ENCODE measurements at places on chromosomes 6 and 20.

- peak; percentile 23 for DNase-seq
These were observed 44.6 kb upstream of the HDDC2 start for GRCh38 chr6:125346201-125346925.

- DNase-seq = peak; percentile 99
These were observed at the start of gene PANK2 for GRCh38 chr20:3888622-3889488. TSS of gene PANK2 (plus strand) at chr20:3889387.

- DNase-seq = no peak
These were observed 422.6 kb upstream of the FLRT3 start for GRCh38 chr20:14759979-14760378.

DNA sequence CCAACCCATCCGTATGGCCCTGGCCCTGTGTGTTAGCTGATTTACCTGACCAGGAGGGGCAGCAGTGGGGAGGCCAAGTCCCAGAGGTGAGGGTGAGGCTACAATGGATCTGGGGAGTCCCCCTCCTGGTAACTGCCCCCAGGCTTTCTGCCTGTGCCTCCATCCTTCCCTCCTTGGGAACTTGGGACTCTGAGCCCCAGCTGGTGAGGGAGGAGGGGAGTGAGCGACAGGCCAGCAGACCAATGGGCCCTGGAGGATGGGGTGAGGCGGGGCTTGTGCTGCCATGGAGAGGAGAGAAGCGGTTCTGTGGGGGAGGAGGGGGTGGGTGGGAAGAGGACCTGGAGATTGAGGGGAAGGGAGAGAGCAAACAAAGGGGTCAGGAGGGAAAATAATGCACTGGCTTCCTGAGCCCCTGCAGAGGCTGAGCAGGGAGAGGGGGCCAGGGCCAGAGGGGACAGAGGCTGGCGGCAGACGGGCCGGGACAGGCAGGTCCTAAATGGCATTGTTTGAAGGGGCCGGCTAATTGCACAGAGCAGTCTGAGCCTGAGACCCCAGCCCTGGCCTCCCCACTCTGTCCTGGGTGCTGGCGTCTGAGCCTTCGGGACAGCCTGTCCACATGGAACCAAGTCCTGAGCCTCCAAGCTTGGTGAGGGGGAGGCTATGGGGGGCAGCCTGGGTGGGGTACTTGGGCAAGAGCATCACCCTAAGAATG, 17.5 kb downstream of the DNMT3B start:
- no peak for DNase-seq

GRCh38 chr6:109015176-109015575, 79.5 kb downstream of the SESN1 start:
- no peak for DNase-seq

- DNase-seq = no peak
These were observed 1.0 kb upstream of the CUL9 start for GRCh38 chr6:43180985-43181384.

- DNase-seq = peak; percentile 33
These were observed 20.4 kb upstream of the EFHC1 start for GRCh38 chr6:52399511-52400312.

DNA sequence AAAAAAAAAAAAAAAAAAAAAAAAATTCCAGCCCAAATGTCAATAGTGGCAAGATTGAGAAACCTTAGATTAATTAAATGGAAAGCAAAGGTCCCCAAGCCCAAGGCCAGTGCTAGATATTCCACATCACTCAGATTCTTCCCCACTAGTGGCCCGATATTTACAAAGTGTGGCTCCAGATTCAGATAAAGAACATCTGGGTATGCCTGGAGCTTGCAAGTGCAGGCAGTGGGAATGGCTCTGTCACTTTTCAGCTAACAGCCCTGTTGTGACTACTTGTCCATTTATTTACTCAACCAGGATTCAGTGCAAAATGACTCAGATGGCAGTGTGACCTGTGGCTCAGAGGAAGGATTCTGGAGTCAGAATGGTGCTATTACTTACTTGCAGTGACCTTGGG, 8.2 kb upstream of the KCNB1 start:
- no peak for DNase-seq

GRCh38 chr6:36867471-36868224, 7.0 kb downstream of the PPIL1 start:
- no peak for DNase-seq

DNA sequence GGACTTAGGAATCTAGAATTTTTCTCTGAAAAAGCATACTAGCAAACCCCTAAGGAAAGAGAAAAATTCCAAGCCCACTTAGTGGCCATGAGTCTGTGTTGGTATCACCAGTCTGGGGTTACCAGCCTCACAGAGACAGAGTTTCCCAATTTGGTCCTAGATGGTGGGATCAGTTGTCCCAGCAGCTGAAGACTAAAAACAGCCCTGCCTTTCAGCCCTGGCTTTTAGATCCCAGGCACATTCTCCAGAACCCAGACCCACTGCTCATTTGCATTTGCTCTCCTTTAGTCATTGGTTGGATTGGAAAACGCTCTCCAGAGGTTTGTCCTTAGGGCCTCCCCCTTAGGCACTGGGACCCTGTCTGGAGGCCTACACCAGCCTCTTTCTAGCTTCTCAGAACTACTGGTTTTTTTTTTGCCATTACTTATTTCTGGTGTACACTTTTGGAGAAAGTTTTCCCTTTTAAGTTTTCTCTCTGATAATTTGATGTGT, 39.1 kb upstream of the FOXO3 start:
- DNase-seq = no peak

GRCh38 chr20:35453647-35454046, 1.8 kb upstream of the CEP250 start:
- no peak for DNase-seq

GRCh38 chr6:135434095-135434494, 63.4 kb downstream of the AHI1 start:
- DNase-seq = peak; percentile 13

DNA sequence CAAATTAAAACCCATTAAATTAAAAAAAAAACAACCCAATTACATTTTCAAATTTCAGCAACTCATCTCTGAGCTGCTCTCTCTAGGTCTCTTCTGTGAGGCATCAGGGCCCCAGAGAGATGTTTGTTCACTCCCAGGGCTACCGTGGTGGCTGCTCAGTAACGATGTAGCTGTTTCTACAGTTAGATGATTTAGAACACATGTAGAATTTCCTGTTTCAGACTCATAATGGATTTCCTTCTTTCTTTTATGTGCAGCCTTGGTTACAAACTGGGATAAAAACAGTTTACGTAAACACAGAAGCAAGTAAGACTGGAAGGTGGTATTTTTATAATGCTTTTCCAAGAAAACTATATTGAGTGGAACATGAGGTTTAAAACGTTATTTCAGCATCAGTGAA, 116.1 kb upstream of the CCN2 start:
- no peak for DNase-seq

GRCh38 chr20:23637282-23638221, at the start of gene CST3:
TSS of gene CST3 (minus strand) at chr20:23637955. CDS start at chr20:23637862, 93 bp downstream.
- DNase-seq = peak; percentile 90

DNA sequence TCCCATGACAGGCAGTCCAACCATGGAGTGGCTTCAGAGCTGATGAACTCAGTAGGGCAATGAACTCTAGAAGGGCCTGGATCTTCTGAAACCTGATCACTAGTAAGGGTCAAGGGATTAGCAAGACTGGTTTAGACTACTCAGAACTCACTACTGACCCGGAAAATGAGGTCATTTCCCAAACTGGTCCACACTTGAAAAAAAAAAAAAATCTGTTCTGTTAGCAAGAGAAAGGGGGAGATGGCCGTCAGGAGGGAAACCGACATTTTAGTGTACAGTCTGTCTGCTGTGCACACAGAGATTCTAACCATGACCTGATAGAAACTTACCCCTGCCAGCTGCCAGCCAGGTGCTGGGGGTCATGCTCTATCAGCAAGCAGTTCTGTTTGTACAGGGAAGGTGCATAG, 262.4 kb upstream of the AGPAT4 start:
- no peak for DNase-seq

DNA sequence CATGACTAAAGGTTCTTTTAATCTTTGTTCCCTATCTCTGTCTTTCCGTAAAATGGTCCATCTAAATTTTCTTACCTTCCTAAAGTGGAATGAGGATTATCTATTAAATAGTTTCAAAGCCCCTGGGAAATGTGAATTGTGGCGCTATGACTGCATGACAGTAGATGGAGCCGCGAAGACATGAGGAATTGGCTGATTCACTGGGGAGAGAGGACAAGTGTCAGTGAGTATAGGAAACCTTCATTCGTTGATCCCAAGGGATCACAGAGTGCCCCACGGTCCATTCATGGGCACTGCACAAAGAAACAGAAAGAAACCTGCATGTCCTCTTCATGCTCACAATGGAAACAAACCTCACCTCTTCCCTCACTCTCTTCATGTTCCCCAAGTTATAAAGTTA, 479.3 kb upstream of the BTBD3 start:
- no peak for DNase-seq

GRCh38 chr6:90982051-90982450, 395.2 kb upstream of the MAP3K7 start:
- no peak for DNase-seq

DNA sequence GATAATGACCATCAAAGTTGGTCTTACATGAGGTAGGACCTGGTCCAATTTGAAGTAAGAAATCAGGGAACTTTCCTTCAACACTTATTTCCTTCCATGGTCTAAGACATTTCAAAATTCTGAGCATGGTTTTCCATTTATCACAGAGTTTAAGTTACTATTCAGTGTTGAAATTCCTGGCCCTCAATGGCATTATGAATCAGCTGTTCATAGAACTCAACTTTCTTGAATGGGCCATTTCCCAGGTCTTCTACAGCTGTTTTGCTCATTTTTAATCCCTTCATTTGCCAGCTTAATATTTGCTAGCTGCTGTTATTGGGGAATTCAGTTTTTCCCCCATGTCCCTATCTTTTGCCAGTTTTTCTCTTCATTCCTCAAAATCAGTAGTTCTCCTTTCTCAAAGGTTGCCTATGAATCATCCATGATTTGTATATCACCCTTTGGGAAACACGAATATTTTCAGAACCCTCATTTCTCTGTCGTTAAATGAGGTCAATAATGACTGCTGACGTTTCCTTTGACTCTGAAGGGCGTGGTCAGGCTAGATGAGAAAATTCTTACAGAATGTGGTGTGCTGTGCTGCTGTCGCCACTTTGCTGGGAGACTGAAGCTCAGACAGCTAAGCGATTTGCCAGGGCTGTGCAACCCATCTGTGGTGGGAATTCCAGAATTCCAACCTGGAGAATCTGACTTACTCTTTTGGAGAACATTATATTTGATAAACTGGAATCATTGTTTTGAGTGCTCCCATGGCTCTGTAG, 216.5 kb upstream of the FLRT3 start:
- DNase-seq = no peak

DNA sequence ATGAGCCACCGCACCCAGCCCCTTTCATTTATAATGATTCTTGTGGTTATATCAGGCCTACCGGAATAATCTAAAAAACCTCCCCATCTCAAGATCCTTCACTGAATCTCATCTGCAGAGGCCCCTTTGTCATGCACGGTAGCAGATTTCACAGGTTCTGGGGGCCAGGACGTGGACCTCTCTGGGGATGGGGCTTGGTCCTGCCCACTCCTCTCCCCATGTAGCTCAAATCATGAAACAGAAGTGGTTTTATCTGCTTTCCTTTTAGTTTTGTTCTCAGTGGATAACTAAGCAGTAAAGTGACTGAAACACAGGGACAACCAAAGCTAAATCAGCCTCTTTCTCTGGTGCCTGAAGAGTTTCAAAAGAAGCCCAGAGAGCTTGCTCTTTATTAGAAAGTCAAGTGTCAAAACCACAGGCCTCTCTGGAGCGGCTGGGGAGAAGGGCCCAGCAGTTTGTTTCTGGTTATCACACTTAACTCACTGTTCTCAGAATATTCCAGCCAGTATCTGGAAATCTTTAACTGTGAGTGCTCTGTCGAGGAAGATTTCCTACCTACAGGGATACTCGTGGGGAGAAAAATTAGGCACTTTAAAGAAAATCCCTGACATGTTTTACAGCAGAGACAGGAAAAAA, 60.6 kb upstream of the FAM184A start:
- DNase-seq = peak; percentile 30

GRCh38 chr6:134288538-134289203, 29.2 kb downstream of the SGK1 start:
- peak; percentile 46 for DNase-seq

GRCh38 chr20:17771206-17772004, 71.6 kb downstream of the BANF2 start:
- DNase-seq = no peak

GRCh38 chr20:24998121-24998520, 5.6 kb upstream of the APMAP start:
- DNase-seq = no peak

DNA sequence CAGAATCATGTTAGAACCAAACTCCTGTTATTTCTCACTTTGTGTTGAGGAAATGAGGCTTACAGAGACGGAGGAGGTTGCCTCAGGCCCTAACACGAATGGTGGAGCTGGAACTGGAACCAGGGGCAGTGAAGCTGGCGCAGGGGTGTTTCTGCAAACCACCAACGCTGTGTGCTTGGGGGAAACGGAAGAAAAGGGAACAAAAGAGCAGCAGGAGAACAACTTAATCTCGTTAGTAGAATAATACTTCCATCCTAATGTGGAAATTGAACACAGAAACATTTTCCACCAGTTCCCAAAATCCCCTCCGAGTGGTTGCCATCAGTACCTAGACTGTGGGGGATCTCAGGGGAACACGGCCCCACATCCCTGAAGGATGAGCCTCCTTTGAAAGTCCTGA, 103.4 kb upstream of the FRMD1 start:
- no peak for DNase-seq

DNA sequence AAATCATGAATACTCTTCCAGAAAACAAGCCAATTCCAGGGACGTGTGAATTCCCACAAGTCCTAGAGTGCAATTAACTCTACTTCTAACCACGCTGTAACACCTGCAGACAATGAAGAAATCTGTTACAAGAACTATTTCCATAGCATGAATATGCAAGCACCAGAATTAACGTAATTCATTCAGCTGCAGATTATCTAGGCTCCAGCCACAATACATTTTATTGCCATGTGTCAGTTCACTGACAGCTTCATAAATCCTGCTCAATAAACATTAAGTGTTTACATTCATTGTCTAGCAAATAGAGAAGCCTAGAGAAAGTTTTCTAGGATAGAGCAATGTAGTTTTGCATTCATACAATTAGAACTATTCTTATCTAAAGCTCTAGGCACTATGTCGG, 1348.5 kb downstream of the GRIK2 start:
- DNase-seq = no peak

- DNase-seq = no peak
These were observed 99.0 kb downstream of the QRSL1 start for GRCh38 chr6:106728296-106728870.

DNA sequence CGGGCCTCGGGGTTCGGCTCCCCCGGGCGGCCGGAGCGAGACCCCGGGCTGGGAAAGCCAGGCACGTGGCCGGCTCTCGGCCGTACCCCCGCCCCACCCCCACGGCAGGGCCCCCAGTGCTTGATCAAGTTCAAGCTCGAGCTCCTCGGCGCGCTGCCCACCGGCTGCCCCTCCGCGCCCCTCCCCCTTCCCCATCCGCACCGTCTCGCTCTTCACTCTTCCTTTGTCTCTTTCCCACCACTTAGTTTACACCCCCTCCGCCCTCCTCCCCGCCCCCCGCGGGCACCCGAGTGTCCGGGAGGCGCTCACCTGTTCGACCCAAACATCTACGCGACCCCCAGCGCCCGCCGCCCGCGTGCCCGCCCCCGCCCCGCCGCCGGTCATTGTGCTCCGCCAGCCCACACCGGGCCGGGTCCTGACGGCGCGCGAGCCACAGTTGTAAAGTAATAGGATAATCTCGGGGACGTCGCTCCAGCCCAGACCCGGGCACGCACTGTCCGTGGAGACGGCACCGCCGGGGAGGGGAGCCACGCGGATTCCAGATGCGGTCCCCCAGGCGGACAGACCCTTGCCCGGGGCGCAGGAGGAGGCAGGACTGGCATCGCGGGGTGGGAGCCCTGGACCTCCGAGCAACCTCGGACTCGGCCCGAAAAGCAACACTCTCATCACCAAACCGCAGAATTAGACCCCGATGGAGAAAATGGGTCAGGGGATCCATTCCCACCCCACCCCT, 100.7 kb downstream of the NOL4L start:
- DNase-seq = no peak
